Bronchial epithelial cell (primary cell): ENCODE measurements at places on chromosomes 12 and 14.
A peak's percentile ranks its signal among the peaks of the same experiment; 100 is the strongest.

GRCh38 chr12:52087961-52088820 lies 8.7 kb downstream of the SMIM41 start:
- DNase-seq, result no peak

- DNase-seq, result no peak
Observed at GRCh38 chr14:51881636-51882035, 21.2 kb downstream of the GNG2 start.

DNA sequence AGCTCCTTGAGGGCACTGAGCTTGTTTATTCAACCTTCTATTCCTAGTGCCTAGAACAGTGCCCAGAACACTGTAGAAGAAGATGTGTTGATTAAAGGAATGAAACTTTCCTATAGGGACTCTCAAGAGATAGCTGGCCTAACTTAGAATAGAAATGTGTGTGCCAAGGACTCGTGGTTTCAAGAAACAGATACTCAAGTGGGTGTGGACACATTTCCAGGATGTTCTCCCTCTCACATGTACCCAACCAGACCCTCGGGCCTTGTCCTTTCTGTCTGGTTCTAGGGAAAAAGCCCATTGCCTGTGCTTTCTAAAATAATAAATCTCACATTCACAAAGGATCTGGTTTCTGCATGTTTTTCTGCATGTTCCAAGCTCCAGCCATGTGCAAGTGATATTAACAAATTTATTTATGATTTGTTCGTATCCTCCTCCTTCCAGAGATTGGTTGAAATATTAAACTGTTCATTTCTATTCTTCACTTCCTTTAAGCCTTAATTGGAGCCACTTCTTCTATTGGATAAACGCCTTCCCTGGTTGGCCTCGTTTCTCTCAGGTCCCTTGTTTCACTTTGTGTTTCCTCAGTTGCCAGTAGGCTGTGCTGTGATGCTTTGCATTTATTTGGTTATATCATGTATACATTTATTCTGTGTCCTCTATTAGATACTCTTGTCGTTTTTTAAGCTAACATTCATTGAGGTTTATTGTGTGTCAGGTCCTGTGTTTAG lies 89.8 kb downstream of the CRADD start:
- DNase-seq, result peak; percentile 58

GRCh38 chr12:7642876-7643309 lies 22.8 kb downstream of the APOBEC1 start:
- no peak for DNase-seq

GRCh38 chr12:77682488-77682887 lies 148.2 kb upstream of the NAV3 start:
- DNase-seq, result no peak

GRCh38 chr12:53514628-53515290 lies 7.5 kb upstream of the NPFF start:
- no peak for DNase-seq

DNA sequence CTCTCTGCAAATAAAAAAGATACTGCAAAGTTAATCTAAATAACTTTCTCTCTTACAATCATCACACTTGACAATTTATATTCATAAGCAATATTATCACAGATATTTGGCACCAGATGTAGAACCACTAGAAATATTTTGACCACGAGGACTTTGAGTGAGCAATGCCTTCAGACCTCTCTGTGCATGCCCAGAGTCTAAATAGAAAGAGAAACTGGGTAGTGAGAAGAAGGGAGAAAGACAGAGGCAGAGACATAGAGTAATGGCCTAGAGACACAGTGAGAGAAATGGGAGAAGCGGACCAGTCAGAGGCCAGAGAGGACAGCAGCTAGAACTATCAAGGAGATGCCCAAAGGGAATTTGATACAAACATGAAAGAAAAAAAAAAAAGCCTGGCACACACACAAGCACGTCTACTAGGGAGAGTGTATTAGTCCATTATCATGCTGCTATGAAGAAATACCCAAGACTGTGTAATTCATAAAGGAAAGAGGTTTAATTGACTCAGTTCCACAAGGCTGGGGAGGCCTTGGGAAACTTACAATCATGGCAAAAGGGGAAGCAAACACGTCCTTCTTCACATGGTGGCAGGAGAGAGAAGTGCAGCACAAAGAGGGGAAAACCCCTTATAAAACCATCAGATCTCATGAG lies 41.1 kb downstream of the BMP4 start:
- DNase-seq, result no peak

DNA sequence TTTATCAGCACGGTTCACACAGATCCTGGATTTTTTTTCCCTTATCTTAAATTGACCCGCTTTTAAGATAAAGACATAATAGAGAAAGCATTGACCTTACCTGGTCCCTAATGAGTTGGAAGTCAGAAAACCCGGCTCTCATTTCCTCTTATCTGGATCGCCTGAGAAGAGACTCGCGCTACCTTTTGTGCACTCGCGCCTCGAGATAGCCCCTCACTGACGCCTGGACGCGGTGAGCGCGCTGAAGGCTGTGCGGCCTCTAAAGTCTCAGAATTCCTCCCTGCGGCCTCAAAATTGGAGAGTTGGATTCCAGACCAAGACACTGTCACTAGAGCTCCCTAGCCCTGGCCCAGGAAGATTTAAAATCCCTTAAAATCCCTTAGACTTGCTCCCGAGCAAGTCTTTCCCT lies 7.0 kb downstream of the NKX2-1 start:
- DNase-seq, result no peak

DNA sequence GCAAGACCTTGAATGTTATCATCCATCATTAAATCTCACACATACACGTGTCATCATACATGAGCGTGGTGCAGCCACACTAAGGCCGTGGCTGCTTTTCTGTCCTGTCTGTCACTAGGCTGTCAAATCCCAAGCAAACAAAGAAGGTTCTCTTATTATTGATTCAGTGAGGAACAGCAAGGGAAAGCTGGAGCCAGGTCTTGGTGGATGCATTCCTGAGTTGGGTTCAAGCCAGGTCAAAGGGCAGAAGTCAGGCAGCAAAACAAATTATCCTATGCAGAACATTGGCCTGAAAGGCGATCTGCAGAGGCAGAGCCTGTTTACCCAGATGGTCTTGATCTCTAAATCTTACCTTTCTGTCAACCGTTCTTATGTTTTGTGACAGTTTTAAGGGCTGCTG lies 252.3 kb downstream of the NEDD1 start:
- no peak for DNase-seq

DNA sequence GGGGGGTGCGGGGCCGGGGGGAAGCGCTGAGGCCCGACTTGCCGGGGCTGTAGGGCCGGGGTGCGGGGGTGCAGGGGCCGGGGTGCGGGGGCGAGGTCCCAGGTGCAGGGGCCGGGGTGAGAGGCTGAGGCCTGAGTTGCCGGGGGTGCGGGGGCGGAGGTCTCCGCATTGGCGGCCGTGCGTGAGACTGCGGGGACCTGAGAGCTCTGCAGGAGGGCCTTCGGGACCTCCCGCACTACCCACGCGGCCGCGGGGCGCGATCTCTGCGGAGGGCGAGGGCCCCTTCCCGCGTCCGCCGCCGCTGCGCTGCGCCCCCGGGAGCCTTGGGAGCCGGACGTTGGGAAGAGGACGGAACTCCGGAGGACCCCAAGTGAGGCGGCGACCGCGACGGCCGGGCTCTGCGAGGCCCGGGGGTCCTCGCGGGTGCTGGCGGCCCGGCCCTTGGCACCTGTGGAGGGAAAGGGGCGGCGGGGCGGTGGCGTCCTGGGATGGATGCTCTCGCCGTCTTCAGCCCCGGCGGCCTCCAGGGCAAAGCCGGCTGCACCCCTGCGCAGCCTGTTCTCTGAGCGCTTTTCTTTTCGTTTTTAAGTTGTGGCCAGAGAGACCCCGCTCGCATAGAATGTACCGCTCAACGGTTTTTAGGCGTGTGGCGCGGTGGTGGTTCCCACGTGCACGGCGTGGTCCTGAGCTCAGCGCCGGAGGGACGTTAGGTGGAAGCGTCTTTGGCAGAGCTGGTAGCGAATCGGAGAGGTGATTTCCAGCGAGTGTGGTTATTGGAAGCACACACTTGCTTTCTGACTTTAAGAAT lies 1.3 kb downstream of the PIWIL1 start:
- no peak for DNase-seq

DNA sequence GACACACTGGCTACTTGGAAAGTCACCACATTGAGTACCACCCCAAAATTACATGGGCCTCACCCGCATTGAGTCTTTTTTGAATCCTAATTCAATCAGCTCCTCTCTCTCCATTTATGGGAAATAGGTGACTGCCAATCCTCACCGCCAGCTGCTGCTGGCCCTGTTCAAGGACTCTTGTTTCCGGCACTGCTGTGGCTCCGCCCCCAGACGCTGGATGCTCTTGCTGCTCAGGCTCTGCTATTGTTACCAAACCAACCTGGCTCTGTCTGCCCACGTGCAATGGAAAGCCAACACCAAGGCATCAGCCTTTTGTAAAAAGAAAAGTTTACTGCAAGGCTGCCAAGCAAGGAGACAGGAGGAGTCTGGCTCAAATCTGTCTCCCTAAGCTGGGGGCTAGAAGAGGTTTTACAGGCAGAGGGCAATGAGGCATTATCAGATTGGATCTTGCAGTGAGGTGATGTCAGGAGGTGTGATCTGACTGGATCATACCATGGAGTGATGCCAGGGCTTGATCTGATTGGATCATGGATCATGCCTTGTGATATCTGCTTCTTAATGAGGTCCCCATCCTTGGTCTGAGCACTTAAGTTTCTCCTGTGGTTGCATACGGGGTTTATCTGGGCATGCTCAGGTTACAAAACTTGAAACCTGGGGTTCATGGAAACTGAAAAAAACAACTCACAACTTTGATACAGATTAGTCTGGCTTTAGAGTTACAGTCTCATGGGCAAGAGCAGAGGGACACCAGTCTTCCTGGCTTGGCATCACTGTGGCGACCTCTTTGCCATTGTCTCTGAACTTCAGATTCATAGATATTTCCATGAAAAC lies 117.1 kb upstream of the SLC35F4 start:
- peak; percentile 10 for DNase-seq

DNA sequence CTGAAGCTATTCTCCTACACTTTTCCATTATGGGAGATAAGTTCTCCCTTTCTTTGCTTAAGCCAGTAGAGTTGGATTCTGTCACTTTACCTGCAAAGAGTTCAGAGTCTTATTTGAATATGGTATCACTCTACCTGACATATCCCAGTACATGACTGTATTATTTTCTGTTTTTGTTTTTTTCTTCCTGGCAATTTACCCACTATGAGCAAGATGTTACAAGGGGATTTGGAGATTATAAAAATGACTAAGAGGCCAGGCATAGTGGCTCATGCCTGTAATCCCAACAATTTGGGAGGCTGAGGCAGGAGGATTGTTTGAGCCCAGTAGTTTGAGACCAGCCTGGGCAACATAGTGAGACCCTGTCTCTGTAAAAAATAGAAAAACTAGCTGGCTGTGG lies 46.4 kb upstream of the CHST11 start:
- DNase-seq, result no peak
